ENCODE measurements at places on chromosomes 1 and 21.

DNA sequence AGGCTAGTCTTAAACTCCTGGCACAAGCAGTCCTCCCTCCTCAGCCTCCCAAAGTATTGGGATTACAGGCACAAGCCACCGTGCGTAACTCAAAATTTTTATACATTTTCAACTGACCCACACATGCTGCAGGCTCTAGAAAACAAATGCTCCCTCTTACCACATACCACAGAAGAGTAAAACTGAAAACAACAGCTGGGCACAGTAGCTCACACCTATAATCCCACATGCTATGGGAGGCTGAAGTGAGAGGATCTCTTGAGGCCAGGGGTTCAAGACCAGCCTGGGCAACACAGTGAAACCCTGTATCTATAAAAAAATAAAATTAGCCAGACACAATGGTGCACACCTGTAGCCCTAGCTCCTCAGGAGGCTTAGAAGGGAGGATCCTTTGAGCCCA, 56.7 kb downstream of the AKT3 start:
- DNase-seq, result no peak

DNA sequence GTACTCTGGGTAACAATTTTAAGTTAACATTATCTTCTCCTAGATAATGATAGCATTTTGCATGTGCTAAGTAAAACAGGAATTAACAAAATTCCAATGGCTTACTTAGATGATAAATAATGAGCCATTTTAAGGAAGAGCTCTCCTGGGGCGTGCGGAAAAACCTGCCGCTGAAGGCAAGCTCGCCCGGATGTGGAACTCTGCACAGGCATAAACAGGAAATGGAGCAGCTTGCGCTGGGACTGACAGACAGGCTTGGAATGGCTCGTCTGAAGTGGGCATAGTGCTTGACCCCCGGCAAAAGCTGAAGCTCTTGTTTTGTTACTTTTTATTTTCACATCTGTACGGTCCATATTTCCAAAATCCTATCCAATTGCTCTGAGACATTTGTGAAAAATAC, 169.2 kb downstream of the ZNF281 start:
- no peak for DNase-seq

DNA sequence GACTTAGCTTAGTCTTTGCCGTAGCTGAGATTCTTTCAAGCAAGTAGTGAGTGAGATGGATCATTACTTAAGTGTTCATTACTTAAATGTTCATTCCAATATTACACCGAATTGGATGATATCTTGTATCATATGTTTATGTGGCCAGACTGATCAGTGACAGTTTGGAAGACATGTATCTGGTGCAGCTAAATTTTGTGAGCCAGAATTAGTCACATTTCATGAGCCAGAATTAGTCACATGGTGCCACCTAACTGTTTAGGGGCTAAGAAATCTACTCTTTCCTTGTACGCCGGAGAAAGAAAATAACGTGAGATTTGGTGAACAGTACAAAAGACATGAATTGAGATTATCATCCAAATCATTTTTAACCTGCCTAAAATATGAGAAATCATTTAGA, 355.6 kb downstream of the USP25 start:
- DNase-seq, result no peak

DNA sequence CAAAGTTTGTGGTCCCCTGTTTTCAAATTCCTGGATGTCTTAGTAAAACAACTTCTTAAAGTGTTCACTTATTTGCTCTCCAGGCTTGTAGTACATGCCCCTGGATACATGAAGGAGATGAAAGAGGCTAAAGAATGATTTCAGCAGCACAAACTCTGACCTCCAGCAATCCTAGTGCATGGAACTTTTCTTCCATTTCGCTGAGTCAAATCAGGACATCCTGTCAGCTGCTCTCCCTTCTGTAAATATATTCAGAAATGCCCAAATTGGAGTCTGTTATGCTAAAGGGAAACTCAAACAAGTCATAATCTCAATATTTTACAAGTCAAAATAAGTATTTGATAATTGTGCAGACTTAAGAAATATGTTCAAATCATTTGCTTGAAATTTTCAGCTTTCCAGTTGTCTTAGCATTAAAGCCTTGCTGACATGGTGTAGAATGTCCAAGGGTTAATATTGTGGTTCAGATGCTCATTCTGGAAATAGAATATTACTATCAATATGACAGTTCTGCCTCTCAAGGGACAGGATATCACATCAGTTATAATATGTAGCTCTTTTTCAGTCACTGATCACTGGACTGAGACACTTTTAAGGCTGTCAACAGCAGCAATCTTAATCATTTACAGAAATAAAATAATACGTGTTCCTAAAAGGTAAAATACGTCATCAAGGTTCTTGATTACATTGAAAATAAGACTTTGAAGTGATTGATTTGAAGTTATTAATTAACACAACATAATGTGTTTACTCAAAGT, 1157.3 kb downstream of the PLA2G4A start:
- no peak for DNase-seq

DNA sequence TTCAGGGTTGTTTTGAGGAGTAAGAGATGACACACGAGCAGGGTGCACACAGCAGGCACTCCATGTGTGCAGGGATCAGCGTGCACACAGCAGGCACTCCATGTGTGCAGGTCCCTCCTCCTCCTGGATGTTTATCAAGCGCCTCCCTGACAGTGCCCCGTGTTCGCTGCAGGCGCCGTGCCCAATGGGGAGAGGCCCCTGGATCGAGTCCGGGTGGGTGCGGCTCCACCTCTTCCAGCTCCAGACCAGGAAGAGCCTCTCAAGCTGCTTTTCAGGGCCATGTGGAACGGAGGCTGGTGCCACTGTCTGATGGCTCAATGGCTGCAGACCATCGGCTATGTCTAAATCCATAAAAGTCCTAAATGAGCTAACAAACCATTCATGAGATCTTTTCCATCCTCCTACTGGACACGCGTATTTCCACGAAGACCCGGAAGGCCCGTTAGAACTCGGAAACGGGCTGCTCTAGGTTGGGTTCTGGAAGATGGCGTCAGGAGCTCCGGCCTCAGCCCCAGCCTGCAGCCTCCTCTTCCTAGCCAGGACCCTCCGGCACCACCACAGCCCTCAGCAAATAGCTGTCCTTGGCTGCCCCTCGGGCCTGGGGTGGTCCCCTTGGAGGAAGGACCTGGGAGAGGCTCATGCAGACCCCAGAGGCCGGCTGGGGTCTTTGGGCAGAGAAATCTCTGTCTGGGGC, 36.0 kb downstream of the RRP1 start:
- no peak for DNase-seq

DNA sequence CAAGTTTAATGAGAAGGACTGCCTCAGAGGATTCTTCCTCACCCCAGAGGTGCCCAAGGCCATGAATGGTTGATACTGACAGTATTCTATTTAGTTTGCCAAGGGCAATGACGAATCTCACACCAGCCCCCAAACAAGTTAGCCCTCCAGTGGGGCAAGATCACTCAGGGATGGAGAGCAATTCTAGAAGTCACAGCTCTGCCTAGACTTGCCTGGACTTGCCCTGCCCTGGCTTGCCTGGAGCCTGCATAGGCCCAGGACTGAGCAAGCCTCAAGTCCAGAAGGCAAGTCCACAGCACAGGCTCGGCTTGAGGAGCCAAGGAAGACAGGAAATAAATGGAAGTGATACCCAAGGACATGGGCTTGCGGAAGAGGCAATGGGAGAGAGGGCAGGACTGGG, 39.5 kb upstream of the RGS16 start:
- no peak for DNase-seq

GRCh38 chr1:185480545-185480944, 163.5 kb upstream of the IVNS1ABP start:
- DNase-seq, result no peak

DNA sequence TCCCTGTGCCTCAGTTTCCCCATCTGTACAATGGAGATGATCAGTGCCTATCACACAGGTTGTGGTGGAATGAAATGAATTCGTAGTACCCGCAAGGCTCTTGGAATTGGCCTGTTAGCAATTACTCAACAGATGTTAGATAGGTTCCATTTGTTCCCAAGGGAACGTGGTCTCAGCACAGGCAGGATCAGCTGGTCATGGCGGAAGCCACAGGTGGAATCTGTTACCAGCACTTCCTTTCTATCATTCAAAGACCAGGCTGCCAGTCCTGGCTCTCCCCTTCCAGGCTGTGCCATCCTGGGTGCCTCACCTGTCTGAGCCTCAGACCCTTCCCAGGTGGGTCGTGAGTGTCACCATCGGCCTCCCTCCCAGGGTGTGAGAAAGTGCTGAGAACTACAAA, 61.5 kb downstream of the FBXO2 start:
- no peak for DNase-seq

- DNase-seq, result no peak
These were observed 346.5 kb downstream of the USH2A start for GRCh38 chr1:216076751-216077150.

DNA sequence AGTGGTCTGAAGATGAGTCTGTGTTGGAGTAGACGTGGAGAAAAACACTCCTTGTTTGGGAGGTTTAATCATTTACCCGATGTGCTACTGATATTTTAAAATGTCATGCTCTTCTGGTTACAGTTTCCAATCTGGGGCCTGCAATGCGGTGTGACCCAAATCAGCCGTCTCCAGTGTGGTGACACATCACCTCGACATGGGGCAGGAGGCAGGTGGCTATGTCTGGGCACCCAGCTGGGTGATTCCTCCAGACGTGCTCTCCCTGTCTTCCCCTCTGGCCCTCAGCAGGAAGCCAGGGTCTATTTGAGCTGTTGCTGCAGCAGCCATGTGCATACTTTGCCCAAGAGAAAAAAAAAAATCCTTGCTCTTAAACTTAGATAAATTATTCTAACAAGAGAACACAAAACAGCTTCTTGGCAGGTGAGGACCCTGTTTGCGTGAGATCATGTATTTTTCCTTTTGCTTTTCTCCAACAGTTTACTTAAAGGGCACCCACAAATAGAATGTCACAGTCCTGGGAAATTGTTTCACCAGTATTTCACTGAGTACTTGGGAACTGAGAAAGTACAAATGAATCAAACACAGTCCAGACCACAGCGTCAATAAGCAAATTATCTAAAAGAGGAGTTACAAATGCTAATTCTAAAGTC, 38.9 kb upstream of the MAP10 start:
- DNase-seq, result no peak

DNA sequence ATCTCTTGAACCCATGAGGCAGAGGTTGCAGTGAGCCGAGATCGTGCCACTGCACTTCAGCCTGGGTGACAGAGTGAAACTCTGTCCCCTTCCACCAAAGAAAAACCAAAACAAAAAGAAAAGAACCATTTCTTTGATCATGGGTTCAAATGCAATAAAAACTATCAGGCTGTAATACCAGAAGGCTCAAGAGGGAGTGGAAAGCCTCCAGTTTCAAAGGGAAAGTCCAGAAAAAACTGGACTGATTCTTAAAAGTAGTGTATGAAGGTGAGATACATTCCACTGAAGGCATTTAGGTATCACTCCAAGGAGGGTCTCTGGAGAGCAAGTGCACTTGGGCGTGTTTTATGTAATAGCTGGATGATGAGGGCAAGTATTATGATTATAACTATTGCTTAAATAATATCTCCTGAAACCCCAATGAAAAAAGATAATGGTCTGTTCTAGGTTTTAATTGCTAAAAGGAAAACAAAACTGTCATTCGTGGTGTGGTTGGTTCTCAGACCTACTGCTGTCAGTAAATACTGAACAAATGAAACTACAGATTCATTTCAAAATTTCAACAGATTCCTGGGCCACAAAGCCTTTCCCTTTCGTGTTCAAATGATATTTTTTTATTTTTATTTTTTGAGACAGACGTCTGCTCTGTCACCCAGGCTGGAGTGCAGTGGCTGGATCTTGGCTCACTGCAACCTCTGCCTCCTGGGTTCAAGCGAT, 6.0 kb upstream of the CAMTA1 start:
- no peak for DNase-seq

DNA sequence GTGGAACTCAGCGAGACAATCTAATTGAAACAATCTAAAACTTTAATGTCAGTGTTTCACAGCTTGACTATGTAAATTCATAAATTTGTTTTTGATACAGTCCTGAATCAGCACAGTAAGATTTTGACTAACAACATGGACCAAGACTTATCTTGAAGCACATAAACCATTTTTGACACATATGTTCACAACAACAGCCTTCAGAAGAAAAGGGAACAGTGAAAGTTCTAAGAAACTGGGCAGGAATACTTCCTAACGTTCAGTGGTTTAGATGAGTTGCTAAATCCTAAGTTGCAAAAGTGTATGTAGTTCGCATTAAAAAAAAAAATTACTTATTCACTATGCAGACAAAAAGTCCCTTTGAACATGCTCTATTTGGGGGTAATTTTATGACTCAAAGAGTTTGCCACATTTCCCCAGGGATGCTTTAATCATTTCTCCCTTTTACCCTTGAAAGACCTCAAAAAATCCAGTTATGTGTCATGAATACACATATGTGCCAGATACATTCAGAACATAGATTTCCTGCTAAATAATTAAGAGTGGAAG, 120.2 kb downstream of the MRPL39 start:
- DNase-seq, result no peak

- DNase-seq, result no peak
These were observed 13.4 kb downstream of the EPB41 start for GRCh38 chr1:28927648-28928313.

DNA sequence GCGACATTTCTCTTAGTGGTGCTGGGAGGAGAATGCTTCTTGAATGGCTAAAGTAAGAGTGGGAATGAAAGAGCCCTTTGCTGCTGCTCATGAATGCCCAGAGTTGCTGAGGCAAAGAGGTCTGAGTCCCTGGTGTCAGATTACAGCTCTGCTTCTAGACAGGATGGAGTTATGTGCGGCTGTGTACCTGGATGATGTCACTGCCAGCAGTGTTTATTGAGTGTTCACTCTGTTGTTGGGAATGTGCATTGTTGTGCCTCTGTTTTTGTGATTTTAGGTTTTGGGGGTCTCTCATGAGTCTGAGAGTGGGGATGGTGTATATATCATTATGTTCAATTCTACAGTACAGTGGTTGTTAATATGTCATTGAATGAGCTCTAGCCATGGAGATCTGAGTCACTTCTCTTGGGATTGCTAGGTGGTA, 2.7 kb downstream of the CDC14A start:
- no peak for DNase-seq

Data from activated CD8-positive, alpha-beta memory T cell treated with anti-CD3 and anti-CD28 coated beads for 48 hours (primary cell).